Upper lobe of right lung (tissue), 1 donor: ENCODE measurements at places on chromosomes 4 and X. TPM values are rescaled to one million over a fixed set of nuclear protein-coding genes. Genes with fewer than 3 reads are reported as not detected.

GRCh38 chrX:110015915-110016314 lies 13.0 kb downstream of the TMEM164 start:
- H3K4me3 ChIP-seq, result no peak overlapping the region
- no peak for DNase-seq
- H3K4me1 ChIP-seq, result no peaks in the 10 kb centered on the region
- no peaks in the 10 kb centered on the region for H3K27me3 ChIP-seq

TKTL2 gene
- not detected for total RNA-seq

GRCh38 chr4:32697281-32697814 lies 1977.2 kb downstream of the PCDH7 start:
- H3K36me3 ChIP-seq, result no peaks in the 10 kb centered on the region
- no peak overlapping the region for H3K27ac ChIP-seq
- no peaks in the 10 kb centered on the region for H3K27me3 ChIP-seq
- no peaks in the 10 kb centered on the region for H3K4me1 ChIP-seq

DDX53 gene
- not detected for total RNA-seq

DNA sequence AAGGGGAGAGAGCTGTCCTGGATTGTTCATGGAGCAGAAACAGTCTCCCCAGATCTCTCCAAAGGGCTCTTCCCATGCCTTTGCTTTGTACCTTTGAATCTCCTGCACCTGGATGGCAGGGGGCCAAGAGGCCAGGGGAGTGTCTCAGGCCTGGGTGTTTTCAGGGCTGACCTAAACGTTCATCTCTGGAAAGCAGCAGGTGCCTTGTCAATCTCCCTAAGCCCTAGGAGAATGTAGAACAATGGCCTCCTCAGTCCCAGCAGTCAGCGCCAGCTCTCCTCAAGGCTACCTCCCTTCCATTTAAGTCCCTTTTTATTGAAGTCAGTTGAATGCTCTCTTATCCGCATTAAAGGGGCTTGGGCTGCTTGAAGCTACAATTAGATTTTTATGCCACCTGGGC lies 31.2 kb upstream of the NSUN7 start:
- peaks cover 7% of the 10 kb centered on the region for H3K4me1 ChIP-seq
- H3K27ac ChIP-seq, result no peak overlapping the region
- H3K36me3 ChIP-seq, result no peaks in the 10 kb centered on the region
- DNase-seq, result no peak
- H3K4me3 ChIP-seq, result no peak overlapping the region

GRCh38 chr4:189187531-189188052 lies 753.1 kb upstream of the FRG1 start:
- H3K36me3 ChIP-seq, result no peaks in the 10 kb centered on the region
- no peaks in the 10 kb centered on the region for H3K4me1 ChIP-seq
- H3K27me3 ChIP-seq, result no peaks in the 10 kb centered on the region
- no peak for DNase-seq
- no peak overlapping the region for H3K4me3 ChIP-seq
- no peak overlapping the region for H3K27ac ChIP-seq

GRCh38 chr4:181030961-181031360 lies 1212.2 kb upstream of the TENM3 start:
- no peaks in the 10 kb centered on the region for H3K4me1 ChIP-seq
- H3K4me3 ChIP-seq, result no peak overlapping the region
- H3K27ac ChIP-seq, result no peak overlapping the region
- H3K27me3 ChIP-seq, result no peaks in the 10 kb centered on the region

NPNT gene
- total RNA-seq, result 263 TPM

C4orf54 gene
- total RNA-seq, result not detected

POU3F4 gene
- not detected for total RNA-seq

MAOB gene
- total RNA-seq, result 38.9 TPM

XK gene
- 1.6 TPM for total RNA-seq

DNA sequence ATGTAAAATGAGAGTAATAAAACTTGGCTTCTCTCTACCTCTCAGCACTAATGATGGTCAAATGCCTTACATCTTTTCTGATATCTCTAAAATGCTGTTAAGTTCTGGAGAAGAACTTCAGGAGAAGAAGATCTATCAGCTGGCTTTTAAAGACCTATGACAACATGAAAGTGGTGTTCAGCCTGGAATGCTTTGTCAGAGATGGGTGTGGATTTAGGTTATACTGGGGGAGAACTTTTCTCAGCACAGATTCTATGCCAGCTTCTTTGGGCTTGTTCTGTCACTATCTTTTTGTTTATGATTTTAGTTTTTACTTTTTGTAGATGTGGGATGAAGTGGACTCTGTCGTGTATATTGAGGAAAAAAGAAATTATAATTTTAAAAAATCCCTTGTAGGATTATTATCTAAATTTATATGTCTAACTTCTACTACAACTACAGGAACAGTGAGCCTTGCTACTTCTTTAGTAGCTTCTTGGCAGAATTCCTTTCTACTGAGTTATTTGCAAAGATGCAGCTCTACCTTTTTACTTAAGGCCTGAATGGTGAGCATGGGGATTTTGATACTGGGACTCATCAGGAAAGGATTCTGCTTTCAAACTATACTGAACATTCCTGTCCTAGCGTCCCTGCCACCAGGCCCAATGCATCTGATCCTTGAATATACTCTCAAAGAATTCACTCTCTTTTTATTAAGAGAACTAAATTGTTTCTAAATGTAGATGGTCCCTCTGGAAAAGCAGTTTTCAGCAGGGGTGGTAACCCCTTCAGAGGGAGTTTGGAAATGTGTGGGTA lies 19.6 kb downstream of the CYP2U1 start:
- no peaks in the 10 kb centered on the region for H3K4me1 ChIP-seq
- no peaks in the 10 kb centered on the region for H3K27me3 ChIP-seq
- no peak for DNase-seq
- H3K27ac ChIP-seq, result no peak overlapping the region
- H3K36me3 ChIP-seq, result peaks cover 23% of the 10 kb centered on the region
- H3K4me3 ChIP-seq, result no peak overlapping the region

DNA sequence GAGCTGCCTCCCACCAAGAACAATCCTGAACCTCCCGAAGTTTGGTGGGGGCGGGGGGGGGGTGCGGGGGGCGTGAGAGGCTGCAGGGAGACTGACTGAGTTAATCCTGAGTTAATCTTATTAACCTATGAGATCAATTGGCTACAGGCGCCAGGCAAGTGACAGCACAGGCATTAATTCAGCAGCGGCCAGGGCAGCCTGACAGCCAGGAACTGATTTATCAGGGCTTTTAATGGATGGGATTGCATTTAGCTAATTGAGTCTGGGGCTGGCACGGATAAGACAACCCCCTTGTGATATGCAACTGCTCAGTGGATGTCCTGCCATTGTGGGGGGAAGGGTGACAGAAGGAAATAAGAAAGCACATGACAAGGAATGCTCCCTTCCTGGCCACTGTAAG lies 16.3 kb downstream of the RTL5 start:
- DNase-seq, result no peak
- H3K27ac ChIP-seq, result no peak overlapping the region
- no peaks in the 10 kb centered on the region for H3K4me1 ChIP-seq

- no peak overlapping the region for H3K4me3 ChIP-seq
- peak overlapping the region; percentile 58 for H3K27ac ChIP-seq
- no peaks in the 10 kb centered on the region for H3K27me3 ChIP-seq
Observed at GRCh38 chrX:103536732-103537131, 17.4 kb upstream of the RAB40A start.

DNA sequence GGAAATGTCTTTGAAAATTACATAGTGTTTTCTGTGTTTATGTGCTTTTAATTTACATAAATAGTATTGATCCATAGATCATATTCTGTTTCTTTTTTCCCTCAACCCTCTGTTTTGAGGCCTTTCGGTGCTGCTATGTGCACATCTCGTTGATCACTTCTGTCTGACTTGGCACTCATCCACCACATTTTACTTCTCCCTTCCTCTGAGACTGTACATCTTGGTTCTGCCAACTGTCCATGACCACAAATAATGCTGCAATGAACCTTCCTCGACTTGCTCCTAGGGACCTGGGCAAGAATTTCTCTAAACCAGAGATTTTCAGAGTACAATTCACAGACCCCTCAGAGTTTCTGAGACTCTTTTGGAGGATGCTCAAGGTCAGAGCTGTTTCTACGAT lies 74.4 kb downstream of the RTL5 start:
- no peaks in the 10 kb centered on the region for H3K27me3 ChIP-seq
- no peak overlapping the region for H3K4me3 ChIP-seq
- no peaks in the 10 kb centered on the region for H3K4me1 ChIP-seq
- no peak overlapping the region for H3K27ac ChIP-seq
- no peak for DNase-seq
- no peaks in the 10 kb centered on the region for H3K36me3 ChIP-seq

- H3K27me3 ChIP-seq, result no peaks in the 10 kb centered on the region
- H3K27ac ChIP-seq, result no peak overlapping the region
- H3K4me3 ChIP-seq, result no peak overlapping the region
- DNase-seq, result no peak
Observed at GRCh38 chr4:151653548-151653918, 107.3 kb downstream of the GATB start.

ADH4 gene
- total RNA-seq, result 0.38 TPM

DNA sequence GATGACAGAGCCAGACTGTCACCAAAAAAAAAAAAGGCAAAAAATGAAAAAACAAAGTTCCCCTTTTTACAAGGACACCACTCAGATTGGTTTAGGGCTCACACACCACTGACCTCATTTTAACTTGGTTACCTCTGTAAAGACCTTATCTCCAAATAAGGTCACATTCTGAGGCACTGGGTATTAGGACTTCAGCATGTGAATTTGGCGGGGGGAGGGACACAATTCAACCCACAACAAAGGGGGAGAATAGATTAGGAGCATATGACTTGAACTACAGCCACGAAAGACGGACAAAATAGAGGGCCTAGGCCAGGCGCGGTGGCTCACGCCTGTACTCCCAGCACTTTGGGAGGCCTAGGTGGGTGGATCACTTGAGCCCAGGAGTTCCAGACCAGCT lies 31.0 kb upstream of the ARAF start:
- no peaks in the 10 kb centered on the region for H3K27me3 ChIP-seq
- no peaks in the 10 kb centered on the region for H3K4me1 ChIP-seq
- DNase-seq, result no peak
- no peak overlapping the region for H3K4me3 ChIP-seq

DNA sequence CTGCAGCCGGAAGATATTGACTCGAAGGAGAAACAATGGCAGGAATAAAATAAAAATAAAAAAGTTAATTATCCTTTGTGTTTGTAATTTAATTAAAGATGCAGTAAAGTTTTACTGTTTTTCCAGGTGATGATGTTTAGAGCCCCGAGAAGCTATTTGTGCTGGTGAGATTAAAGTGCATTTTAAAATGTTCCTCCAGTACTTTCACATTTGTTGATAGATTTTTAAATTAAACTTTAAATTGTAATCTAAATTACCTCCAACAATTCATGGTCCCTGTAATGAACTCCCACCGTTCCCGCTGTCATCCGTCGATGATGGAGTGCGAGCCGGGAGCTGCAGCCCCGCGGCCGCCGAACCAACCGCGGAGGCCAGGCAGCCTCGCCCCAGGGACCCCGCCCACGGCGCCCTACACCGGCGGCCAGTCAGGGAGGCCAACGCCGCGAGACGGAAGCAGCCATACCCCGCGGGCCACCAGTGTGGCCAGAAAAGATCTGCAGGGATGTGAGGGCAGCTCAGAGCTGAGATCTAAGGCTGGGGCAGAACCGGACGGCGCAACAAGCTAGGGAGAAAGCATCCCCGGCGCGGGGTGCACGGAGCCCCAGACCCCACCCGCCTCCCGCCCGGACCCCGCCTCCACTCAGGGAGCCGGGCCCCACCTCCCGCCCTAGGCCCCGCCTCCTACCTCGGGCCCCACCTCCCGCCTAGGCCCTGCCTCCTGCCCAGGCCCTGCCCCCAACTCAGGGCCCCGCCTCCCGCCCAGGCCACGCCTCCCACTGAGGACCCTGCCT lies 104.0 kb downstream of the FAM53A start:
- no peaks in the 10 kb centered on the region for H3K4me1 ChIP-seq
- DNase-seq, result peak; percentile 98
- H3K36me3 ChIP-seq, result no peaks in the 10 kb centered on the region
- H3K27me3 ChIP-seq, result no peaks in the 10 kb centered on the region
- H3K27ac ChIP-seq, result peak overlapping the region; percentile 87

SPANXN4 gene
- not detected for total RNA-seq

DNA sequence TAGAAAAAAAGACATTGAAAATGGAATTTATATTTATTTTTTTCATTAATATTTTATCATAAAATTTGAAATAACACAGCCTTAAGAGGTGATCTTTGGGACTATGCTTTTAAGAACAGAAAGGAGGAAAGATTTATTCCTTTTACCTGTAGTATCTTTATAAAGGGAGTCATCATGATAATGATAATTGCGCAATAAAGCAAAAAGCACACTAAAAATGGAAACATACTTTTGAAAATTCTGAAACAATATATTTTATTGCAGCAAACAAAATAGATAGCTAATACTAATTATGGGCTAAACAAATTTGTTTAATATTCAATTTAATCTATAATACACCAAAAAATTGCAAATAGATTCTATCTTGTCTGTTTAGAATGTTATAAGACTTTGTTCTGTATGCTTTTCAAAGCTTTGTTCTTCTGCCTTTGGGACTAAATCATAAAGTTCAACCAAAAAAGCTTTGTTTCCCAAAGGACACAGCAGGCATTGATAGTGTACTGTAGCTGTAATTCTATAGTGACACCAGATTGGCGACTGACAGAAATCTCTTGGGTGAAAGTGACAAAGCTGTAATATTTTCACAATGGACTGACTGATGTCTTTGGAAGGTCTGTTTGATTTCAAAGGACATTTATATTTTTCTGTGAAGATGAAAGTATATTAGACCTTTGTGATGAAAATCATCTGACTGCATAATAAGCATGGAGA lies 2156.6 kb upstream of the TENM3 start:
- no peak for DNase-seq
- no peak overlapping the region for H3K27ac ChIP-seq
- H3K27me3 ChIP-seq, result no peaks in the 10 kb centered on the region
- H3K4me1 ChIP-seq, result no peaks in the 10 kb centered on the region

DNA sequence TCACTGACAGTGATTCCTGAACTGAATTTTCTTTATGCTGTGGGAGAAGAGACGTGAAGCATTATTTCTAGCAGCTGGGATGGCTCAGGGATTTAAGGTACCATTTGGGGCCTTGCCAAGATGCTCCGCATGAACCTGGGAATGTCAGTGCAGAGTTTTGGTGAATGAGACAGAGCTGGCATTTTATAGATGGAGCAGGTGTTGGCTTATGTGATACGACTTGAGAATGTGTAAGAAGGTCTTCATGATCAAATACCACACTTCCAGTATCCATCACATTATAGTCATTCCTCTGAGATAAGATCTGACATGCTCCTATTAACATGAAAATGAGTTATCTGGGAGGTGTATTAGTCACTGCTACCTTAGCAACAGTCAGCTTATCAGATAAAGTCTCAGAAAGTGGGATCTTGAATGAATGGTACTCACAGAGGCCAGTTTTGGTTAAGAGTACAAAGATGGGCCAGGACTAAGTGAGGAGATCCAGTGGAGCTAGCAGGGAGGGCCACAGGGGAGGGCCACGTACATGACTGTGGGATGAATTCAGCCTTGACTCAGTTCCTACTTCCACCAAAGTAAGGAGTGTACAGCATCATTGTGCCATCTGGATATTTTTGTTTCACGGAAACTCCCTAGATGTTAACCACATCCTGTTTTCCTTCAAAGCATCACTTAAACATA lies 116.7 kb downstream of the SPCS3 start:
- no peak for DNase-seq
- no peaks in the 10 kb centered on the region for H3K36me3 ChIP-seq
- H3K4me1 ChIP-seq, result no peaks in the 10 kb centered on the region
- no peaks in the 10 kb centered on the region for H3K27me3 ChIP-seq
- H3K4me3 ChIP-seq, result no peak overlapping the region
- H3K27ac ChIP-seq, result no peak overlapping the region

SYTL5 gene
- 0.46 TPM for total RNA-seq

- no peak overlapping the region for H3K4me3 ChIP-seq
- no peak for DNase-seq
- H3K4me1 ChIP-seq, result no peaks in the 10 kb centered on the region
- H3K27me3 ChIP-seq, result no peaks in the 10 kb centered on the region
- no peak overlapping the region for H3K27ac ChIP-seq
- H3K36me3 ChIP-seq, result no peaks in the 10 kb centered on the region
Observed at GRCh38 chrX:17496407-17496806, 121.4 kb downstream of the NHS start.
